A549 treated with ZK216348 at 1 μM for 4 hours (cell line): ENCODE measurements at places on chromosomes 6 and 20. TPM values are rescaled to one million over a fixed set of nuclear protein-coding genes. Genes with fewer than 3 reads are reported as not detected.

The NCOA5 gene
- 18.2 to 26.8 TPM (median 22.7 TPM) in 5 replicates for total RNA-seq

The ERVFRD-1 gene
- total RNA-seq, result not detected in 5 replicates

The PCIF1 gene
- total RNA-seq, result 19.8 to 36.7 TPM (median 33.6 TPM) in 5 replicates

The HSPA1L gene
- total RNA-seq, result 1.4 to 2.2 TPM (median 1.9 TPM) in 5 replicates

The FAXC gene
- 5.4 to 11.8 TPM (median 7.2 TPM) in 5 replicates for total RNA-seq

The HFE gene
- 8.5 to 13.9 TPM (median 12.4 TPM) in 5 replicates for total RNA-seq

The SCRT2 gene
- not detected in 5 replicates for total RNA-seq

The BTN1A1 gene
- not detected in 5 replicates for total RNA-seq

The PPP1R11 gene
- total RNA-seq, result 40.8 to 42.9 TPM (median 42.2 TPM) in 5 replicates

The BPI gene
- total RNA-seq, result not detected in 5 replicates

The GSTA3 gene
- total RNA-seq, result not detected in 5 replicates

The HLA-DOB gene
- total RNA-seq, result 0.16 to 0.23 TPM in 2 of 5 replicates, not detected in the others

The BCAS1 gene
- 0.39 to 1.0 TPM (median 0.53 TPM) in 5 replicates for total RNA-seq

The GTSF1L gene
- total RNA-seq, result not detected in 5 replicates

The GMEB2 gene
- 6.7 to 11.3 TPM (median 10.8 TPM) in 5 replicates for total RNA-seq

The PLAGL2 gene
- total RNA-seq, result 11.8 to 14.9 TPM (median 13.2 TPM) in 5 replicates

The PLEKHG1 gene
- 0.34 to 1.0 TPM (median 0.43 TPM) in 5 replicates for total RNA-seq

The TCF19 gene
- total RNA-seq, result 12.6 to 17.1 TPM (median 15.9 TPM) in 5 replicates

The ULBP1 gene
- total RNA-seq, result 0.73 to 1.3 TPM (median 1.00 TPM) in 5 replicates

The ETV7 gene
- 0.12 to 0.33 TPM in 2 of 5 replicates, not detected in the others for total RNA-seq

The EYA4 gene
- total RNA-seq, result 7.9 to 12.6 TPM (median 9.7 TPM) in 5 replicates

The OTOR gene
- total RNA-seq, result not detected in 5 replicates

The PABPC1L gene
- 14.9 to 21.1 TPM (median 20.8 TPM) in 5 replicates for total RNA-seq

The TCF21 gene
- total RNA-seq, result 0.05 TPM in 1 of 5 replicates, not detected in the others

The SLC32A1 gene
- not detected in 5 replicates for total RNA-seq

The TFB1M gene
- 8.0 to 11.8 TPM (median 9.7 TPM) in 5 replicates for total RNA-seq

The TTK gene
- 11.9 to 22.1 TPM (median 18.9 TPM) in 5 replicates for total RNA-seq

The FGD2 gene
- total RNA-seq, result not detected in 5 replicates

The SLC17A2 gene
- total RNA-seq, result not detected in 5 replicates

The TPD52L2 gene
- 119 to 139 TPM (median 129 TPM) in 5 replicates for total RNA-seq

The GABRR2 gene
- 0.09 to 0.21 TPM (median 0.13 TPM) in 4 of 5 replicates, not detected in the other for total RNA-seq
